ENCODE measurements at places on chromosomes 6 and 20.

DNA sequence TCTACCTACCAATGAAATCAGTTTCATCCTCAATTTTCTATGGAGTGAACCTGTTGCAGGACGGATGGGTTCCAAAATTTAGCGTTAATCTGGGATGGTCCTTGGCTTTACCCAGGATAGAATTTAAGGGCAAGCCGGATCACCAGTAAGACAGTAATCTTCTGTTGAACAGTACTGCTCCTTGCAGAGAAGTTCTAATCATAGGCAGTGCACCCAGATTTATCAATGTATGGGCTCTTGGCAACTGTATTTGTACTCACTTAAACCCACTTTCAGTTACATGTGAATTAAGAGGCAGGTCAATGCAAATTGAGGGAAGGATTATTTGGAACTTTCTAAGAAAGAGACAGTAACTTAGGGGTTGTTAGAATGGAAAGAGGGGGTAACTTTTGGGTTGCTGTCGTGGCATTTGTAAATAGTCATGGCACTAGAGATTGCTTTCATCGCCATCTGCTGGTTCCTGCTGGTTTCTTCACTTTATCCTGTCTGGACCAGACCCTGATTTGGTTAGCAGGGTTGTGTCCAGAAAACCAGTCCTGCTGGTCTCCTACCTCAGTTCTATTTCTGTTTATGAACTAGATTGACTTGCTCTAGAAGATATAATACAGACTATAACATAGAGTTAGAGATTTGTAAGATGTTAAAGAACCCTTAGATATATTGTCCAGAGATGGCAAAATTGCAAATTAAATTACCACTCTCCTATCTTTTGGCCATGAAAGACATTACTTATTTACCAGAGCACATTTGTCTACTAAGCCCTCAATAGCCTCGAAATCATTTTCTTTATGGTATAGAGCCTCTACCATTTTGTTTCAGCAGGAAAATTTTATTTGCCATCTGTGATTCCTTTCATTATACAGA lies 646.3 kb downstream of the UTRN start:
- DNase-seq = peak; percentile 52

DNA sequence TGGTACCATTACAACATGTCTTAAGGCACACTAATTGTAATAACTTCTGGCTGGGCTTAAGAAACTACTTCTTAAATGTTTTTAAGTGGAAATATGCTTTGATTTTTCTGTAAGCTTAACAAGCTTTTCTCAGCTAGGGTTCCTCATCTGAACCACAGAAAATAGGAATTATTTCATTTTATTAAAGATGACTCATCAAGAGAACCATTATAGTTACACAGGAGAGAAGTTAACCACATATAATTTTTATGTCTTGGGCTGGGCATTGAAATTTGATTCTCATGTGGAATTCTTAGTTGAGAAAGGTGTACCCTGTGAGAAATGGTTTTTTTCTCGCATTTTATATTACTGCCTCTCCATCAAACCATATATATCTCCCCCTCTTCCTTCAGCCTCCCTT lies 75.1 kb downstream of the QKI start:
- no peak for DNase-seq

GRCh38 chr6:118280210-118280609 lies 267.9 kb upstream of the PLN start:
- DNase-seq = no peak

DNA sequence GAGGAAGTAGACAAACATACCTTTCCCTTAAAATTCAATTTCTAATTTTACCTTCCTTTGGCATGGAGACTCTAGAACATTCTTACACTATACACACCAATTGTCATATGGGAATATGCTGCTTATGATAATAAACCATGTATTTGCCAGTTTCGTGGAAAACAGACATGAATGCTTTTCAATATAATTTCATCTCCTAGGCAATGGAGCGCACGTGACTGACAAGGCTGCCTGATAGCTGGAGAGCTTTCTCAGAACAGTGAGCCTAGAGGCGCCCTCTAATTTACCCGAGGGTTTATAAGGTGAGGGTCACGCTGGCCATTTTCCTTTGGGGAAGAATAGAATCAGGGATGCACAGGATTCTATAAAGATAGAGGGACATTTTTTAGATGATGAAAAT lies 56.5 kb downstream of the PRR18 start:
- no peak for DNase-seq

GRCh38 chr6:75233092-75233615 lies 10.4 kb downstream of the COX7A2 start:
- no peak for DNase-seq

- no peak for DNase-seq
These were observed 60.9 kb downstream of the GFRAL start for GRCh38 chr6:55388211-55388610.

DNA sequence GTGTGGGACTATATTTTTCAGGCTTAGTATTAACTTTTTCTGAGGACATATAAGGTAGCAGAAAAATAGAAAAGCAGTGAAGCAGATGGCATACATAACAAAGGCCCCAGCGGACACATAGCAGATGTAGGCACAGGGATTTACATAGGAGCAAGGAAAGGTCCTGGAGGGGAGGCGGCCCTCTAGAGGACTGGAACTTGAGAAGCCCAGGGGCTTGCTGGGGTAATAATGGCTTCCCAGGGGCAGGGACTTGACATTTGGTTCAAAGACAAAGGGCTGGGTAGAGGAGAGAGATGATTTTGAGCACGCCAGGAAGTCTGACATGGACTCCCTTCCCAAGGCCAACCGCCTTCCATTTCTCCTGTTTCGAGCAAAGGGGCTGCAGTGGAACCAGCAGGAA lies 31.7 kb upstream of the OSTM1 start:
- DNase-seq = no peak

DNA sequence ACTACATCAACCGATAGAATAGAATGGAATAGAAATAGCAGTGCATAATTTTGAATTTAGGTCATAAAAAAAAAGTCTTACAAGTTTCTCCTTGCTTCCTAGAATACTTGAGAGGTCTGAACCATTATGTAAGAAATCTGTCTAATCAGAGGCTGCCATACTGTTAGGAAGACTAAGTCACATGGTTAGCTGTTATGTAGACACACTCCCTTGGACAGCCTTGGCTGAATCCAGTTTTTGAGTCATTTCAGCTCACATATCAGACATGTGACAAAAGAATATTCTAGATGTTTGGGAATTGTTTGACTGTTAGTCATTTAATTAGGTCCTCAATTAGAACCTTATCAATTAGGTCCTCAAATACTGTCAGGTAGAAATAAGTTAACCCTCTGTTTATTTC lies 1601.4 kb downstream of the GRIK2 start:
- DNase-seq = no peak

GRCh38 chr20:22984606-22985005 lies 50.5 kb upstream of the SSTR4 start:
- no peak for DNase-seq

DNA sequence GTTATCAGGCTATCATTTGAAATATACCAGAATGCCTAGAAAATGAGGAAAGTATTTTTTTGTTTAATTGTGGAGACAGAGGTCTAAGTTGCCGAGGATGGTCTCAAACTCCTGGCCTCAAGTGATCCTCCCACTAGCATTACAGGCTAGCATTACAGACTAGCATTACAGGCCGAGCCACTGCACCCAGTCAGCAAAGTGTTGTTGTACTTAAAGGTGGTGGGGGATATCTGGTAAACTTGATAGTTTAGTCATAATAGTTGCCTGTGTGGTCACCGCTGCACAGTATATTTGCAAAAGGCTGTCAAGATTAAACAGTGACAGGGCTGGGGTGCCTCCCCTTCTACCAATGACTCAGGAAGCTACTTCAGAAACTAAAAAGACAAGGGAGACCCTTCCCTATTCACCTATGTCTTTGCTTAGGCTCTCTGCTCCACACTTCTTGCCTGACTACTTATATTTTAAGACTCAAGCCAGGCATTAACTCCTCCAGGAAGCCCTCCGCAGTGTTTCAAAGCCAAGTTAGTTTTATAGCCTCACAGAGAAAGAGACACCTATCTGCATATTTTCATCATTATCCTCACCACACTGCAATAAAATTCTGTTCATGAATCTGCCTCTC lies 3.1 kb upstream of the AKIRIN2 start:
- peak; percentile 77 for DNase-seq

DNA sequence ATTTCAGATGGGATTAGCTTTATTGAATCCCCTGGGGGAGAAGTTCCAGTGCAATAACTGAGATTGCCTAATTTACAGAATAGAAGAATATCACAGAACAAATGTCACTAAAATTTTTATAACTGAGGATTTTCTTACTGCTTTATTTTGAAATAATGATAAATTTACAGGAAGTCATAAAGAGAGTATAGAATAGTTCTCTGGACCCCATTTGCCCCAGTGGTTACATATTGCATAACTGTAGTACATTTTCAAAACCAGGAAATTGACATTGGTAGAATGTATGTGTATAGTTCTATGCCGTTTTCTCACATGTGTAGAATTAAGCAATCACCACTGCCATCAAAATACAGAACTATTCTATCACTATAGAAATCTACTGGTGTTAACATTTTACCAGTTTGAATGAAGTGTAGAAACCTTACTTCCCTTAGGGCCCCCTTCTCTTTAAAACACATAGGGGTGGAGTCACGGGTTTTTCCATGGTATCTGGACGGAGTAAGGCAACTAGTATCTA lies 18.3 kb downstream of the KIF6 start:
- DNase-seq = no peak

DNA sequence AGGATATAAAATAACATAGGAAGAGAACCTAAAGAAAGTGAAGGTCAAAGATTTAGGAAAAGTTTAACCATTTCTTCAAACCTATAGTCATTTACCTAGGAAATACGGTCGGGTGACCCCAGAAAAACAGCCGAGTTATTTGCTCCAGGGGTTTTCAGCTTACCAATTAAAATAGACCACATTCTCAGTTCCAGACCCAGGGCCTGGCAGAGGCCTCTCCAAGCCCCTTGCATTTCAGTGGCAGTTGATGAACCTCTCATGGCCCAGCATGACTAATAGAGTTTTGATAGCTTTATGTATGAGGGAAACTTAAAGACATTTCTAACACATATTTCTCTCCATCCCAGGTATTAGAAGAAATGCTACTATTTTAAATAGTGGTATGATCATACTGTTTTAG lies 113.5 kb downstream of the OGFRL1 start:
- no peak for DNase-seq

DNA sequence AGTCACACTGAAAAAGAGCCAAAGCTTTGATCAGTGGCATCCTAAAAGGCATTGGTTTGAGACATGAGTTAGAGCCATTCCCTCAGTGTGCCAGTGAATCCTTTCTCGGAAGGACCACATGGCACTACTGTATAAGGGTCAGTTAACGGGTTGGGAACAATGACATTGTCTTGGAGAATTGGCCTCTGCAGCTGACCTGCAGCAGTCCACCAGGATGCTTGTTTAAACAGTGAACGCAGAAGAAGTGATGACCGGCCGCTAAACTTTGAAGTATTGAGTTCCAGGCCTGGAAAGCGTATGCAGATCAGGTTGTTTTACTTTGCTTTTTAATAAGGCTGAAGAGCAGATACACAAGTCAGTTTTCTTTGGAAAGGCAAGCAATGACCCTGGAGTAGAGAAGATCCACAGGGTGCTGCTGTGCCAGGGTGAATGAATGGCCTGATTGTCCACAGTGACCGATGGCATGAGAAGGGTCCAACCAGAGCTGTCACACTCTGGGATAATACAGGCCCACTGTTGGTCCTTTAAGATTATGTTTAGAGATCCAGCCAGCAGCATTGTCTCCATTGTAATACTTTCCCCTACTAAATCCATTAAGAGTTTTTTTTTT lies 57.8 kb downstream of the GMPR start:
- no peak for DNase-seq

- DNase-seq = no peak
These were observed 346.3 kb downstream of the BMP2 start for GRCh38 chr20:7113577-7114466.

DNA sequence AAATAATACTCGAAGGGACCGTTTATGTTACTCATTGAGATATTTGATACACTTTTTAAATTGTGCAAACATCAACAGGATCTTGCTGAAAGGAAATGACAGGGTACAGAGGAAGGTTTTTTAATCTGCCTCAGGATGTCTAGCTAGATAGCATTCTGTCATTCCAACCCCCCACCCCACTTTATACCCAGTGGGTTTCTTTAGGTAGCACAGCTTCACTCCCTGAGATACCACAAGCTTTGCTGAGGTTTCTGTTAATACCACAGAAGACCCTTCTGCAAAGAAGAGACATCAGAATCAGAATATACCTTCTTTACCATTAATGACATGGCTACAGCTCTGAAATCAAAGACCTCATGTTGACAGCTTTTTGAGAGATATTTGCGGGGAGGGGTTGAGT lies 1.3 kb downstream of the PHACTR2 start:
- DNase-seq = no peak

- no peak for DNase-seq
These were observed 7.2 kb upstream of the HDAC2 start for GRCh38 chr6:113978084-113978675.

- no peak for DNase-seq
These were observed 183.4 kb upstream of the CNR1 start for GRCh38 chr6:88349511-88349910.
